ENCODE measurements at places on chromosomes 4 and X. TPM values are rescaled to one million over a fixed set of nuclear protein-coding genes. Genes with fewer than 3 reads are reported as not detected.

Gene TGIF2LX
- not detected for total RNA-seq

Gene XAGE2
- total RNA-seq, result not detected

Gene AADAT
- 5.6 TPM for total RNA-seq

Gene ITIH6
- total RNA-seq, result not detected

Gene MAPK10
- 1.4 TPM for total RNA-seq

DNA sequence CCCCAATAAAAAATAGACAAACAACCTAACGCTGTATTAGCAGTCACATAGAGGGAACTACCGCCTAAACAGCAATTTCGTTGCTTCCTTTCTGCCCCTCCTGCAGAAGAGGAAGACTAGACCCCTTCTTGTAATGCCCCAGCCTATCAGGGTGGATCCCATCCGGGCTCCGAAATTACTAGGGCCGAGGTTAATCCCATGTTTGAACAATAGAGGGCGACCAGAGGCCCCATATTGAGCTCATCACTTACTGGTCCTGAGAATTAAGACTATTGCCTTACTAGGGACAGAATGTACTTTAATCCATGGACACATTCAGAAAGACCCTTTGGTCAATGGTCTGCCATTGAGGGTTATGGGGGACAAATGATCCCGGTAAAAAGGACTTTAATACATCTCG, 11.8 kb upstream of the ZNF630 start:
- DNase-seq, result peak; percentile 25
